Lower leg skin (tissue), 4 donors: ENCODE measurements at places on chromosomes 11 and 22.

GRCh38 chr22:43208703-43209522 is 22.0 kb upstream of the TTLL12 start:
- no peak for DNase-seq

GRCh38 chr22:35620624-35621251 is 3.6 kb upstream of the MB start:
- DNase-seq: no peak

GRCh38 chr11:11822946-11823345 is 18.8 kb upstream of the USP47 start:
- no peak for DNase-seq

DNA sequence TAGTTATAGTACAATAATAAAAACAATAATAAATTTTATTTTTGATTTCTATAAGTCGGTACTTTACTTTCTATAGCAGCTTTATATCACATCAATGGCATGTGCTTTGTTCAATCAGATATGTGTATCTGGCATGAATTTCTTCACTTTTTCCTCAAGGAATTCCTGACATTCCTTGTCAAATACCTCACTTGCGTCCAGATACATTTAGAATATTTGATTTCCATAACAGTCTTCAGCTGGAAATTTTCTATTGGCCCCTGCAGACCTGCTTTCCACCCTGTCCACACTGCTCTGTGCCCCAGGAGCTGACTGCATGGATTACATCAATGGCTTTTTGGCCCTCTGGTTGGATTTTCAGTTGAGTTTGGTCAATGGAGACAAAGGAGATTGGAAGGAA is 93.2 kb downstream of the FAR1 start:
- DNase-seq: no peak

DNA sequence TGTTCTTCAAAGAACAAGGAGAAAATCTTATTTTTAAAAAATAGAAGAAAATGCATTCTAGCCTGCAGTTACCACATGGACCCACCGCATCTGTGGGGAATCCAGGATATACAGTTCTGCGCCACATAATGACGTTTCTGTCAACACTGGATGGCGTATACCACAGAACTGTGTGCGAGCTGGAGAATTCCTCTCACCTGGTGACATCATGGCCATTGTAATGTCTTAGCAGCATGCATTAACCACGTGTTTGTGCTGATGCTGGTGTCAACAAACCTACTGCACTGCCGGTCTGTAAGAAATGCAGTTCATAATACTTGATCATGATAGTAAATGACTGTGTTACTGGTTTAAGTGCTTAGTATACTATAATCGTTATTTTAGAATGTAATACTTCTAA is 174.7 kb downstream of the TBC1D22A start:
- peak; percentile 34 for DNase-seq

- DNase-seq: no peak
Observed at GRCh38 chr11:122804161-122804560, 34.1 kb upstream of the CRTAM start.
